ENCODE measurements at places on chromosomes 1 and 21.

- peak; percentile 40 for DNase-seq
Observed at GRCh38 chr1:108643492-108644335, 17.2 kb downstream of the HENMT1 start.

- DNase-seq = no peak
Observed at GRCh38 chr1:6180268-6180706, at the start of gene CHD5. Gene CHD5 (minus strand): TSS chr1:6180321. CDS start chr1:6180023, 298 bp downstream.

GRCh38 chr1:70486676-70487458 lies 75.8 kb downstream of the CTH start:
- DNase-seq = no peak

GRCh38 chr1:41238311-41238988 lies 3.7 kb downstream of the SCMH1 start:
- DNase-seq = no peak

DNA sequence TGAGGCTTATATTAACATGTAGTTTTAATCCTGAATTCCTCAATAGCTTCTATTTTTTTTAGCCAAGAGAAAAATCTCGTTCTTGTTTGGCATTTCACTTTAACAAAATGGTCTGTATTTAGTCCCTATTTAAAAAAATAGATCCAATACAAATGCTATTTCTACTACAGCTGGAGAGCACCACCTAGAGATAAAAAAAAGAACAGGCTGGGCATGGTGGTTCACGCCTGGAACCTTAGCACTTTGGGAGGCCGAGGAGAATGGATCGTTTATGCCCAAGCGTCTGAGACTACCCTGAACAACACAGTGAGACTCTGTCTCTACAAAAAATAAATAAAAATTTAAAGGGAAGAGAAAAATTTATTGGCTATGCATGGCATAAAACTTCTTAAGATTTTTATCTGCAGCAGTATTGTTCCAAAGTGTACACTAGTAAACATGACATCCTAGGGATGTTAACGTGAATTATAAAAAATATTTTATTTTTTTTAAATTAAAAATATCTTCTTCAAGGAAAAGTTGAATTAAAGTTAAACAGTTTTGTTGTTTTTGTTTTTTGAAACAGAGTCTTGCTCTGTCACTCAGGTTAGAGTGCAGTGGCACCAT lies 4.4 kb downstream of the ST7L start:
- DNase-seq = no peak

- DNase-seq = no peak
Observed at GRCh38 chr1:233010146-233010545, 59.7 kb downstream of the NTPCR start.

- no peak for DNase-seq
Observed at GRCh38 chr21:41848958-41849580, 30.1 kb downstream of the PRDM15 start.

Data from activated T-helper 2 cell treated with anti-CD3 and anti-CD28 coated beads, Interferon-gamma antibody, Interleukin-2, Interleukin-4, amounts not matched to agents 10 μg/mL and 5 μg/mL and 100 μg/mL, durations not matched to agents 14 hours and 24 hours and 36 hours (primary cell).